ENCODE measurements at places on chromosomes 2 and 18.

GRCh38 chr18:46156124-46156745, 52.0 kb downstream of the HAUS1 start:
- peak; percentile 18 for DNase-seq

GRCh38 chr2:192566863-192567262, 372.1 kb upstream of the TMEFF2 start:
- DNase-seq, result no peak

DNA sequence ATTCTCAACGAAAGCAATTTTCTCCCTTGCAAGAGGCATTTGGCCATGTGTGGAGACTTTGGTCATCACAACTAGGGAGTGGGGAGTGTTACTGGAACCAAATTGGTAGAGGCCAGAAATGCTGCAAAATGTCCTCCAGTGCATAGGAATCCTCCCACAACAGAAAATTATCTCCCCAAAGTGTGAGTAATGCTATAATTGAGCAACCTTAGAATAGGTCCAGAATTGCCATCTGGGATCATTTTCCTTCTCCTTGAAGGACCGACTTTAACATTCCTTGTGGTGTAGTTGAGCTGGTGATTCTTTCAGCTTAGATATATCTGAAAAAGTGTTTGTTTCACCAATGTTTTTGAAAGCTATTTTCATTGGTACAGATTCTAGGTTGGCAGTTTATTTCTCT, 111.2 kb upstream of the SMIM21 start:
- DNase-seq, result no peak

- DNase-seq, result no peak
Observed at GRCh38 chr2:152384992-152385391, 50.0 kb downstream of the FMNL2 start.

DNA sequence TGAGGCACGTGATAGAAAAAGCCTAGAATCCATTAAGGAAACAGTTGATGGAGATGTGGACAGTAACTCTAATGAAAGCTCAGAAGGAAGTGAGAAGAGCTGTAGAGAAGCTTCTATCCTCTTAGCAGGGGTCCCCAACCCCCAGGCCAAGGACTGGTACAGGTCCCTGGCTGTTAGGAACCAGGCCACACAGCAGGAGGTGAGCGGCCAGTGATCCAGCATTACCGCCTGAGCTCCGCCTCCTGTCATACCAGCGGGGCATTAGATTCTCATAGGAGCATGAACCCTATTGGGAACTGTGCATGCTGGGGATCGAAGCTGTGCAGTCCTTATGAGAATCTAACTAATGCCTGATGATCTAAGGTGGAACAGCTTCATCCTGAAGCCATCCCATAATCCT, 8.7 kb upstream of the IMP4 start:
- no peak for DNase-seq

DNA sequence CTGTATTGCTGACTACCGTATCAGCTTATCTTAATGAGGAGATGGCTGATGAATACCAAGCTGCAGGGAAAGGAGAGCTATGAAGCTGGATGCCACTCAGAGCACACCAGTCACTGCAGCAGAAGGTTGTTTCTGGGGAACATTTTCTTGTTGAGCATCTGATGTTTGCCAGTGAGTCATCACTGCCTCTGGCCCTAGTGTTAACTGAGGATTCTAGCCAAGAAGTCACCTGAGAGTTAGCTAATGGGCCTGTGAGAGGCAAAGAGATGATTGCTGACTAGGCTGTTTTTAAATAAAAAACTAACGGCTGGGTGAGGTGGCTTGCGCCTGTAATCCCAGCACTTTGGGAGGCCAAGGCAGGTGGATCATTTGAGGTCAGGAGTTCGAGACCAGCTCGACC, 37.9 kb downstream of the CCDC150 start:
- DNase-seq, result no peak

GRCh38 chr2:108124736-108125495, 114.9 kb upstream of the SULT1C3 start:
- DNase-seq, result no peak

DNA sequence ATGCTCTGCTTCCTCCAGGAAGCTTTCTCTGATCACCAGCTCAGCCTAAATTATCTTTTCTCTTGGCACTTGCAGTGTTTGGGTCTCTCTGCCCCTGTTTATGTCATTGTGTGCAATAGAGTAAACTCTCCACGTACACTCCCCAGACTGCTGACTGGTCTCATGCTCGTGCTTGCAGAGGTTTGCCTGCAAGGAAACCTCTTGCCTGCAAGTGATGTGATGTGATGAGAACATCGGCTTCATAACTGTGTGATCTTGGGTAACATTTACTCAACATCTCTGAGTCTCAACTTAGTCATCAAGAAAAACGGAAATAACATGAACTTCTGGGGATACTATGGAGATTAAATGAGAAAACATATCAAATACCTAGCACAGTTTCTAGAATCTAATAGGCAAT, 92.3 kb downstream of the BIN1 start:
- no peak for DNase-seq

DNA sequence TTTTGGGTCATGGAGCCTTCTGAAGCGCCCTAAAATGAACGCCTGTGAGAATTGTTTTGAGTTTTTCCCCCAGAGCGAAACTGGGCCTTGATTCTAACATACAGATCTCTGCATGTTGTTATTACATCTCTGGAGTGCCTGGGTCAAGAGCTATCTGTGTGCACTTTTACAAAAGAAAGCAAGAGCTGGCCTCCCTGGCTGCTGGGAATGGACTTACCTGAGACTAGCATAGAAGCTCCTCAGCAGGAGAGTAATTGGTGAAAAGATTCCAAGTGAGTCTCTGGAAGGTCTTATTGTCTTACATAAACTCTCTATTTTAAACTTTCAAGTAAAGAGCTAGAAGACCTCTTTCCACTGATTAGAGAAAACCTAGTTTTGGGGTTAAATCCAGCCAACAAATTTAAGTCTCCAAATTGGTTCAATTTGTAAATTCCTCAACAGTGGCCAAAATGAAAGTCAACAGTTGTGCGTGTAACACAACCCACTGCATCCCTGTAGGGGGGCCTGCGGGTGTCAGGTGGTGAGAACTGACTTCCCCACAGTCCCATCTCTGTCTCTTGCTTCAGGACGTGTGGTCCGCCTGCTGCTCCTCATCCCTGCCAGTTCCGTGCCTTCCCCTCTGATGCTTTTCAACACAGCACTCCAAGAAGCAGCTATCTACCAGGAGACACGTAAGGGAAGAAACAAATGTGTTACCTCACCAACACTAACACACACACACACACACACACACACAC, 206.1 kb downstream of the SH3BP4 start:
- DNase-seq, result no peak

DNA sequence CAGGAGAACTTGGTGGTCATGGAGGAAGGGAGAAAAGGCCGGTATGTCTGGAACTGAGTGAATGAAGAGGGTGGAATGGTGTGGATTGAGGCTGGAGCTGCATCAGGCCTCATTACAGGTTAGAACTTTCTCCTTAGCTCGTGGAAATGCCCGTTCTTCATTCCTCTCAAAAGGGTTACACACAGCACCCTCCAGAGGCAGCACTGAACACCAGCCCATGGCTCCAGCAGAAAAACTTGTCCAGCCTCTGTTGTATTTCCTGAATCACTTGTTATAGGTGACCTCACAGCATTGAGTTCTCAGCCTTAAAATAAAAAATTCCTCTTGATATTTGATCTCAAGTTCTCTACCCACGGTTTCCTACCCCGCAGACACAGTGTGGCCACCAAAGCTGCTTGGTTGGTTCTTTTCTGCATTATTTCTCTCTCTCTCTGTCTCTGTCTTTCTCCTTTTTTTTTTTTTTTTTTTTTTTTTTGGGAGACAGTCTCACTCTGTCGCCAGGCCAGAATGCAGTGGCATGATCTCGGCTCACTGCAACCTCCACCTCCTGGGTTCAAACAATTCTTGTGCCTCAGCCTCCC, 89.6 kb downstream of the ITGB1BP1 start:
- DNase-seq, result no peak

- DNase-seq, result no peak
Observed at GRCh38 chr2:142756430-142756829, 121.0 kb upstream of the KYNU start.
